ENCODE measurements at places on chromosomes 7 and 10. TPM values are rescaled to one million over a fixed set of nuclear protein-coding genes. Genes with fewer than 3 reads are reported as not detected.

GRCh38 chr10:75136346-75136745 lies 24.9 kb downstream of the SAMD8 start:
- H3K27ac ChIP-seq: no peak overlapping the region
- no peak overlapping the region for H3K4me3 ChIP-seq
- no peaks in the 10 kb centered on the region for H3K27me3 ChIP-seq
- no peak for DNase-seq
- no peaks in the 10 kb centered on the region for H3K36me3 ChIP-seq

- H3K27ac ChIP-seq: no peak overlapping the region
- H3K4me1 ChIP-seq: no peaks in the 10 kb centered on the region
- H3K4me3 ChIP-seq: no peak overlapping the region
- no peaks in the 10 kb centered on the region for H3K36me3 ChIP-seq
- no peaks in the 10 kb centered on the region for H3K27me3 ChIP-seq
Observed at GRCh38 chr10:52540479-52540984, 226.5 kb downstream of the DKK1 start.

GRCh38 chr7:54188843-54189242 lies 353.3 kb upstream of the VSTM2A start:
- no peaks in the 10 kb centered on the region for H3K27me3 ChIP-seq
- H3K27ac ChIP-seq: no peak overlapping the region
- no peaks in the 10 kb centered on the region for H3K36me3 ChIP-seq
- DNase-seq: no peak
- no peaks in the 10 kb centered on the region for H3K4me1 ChIP-seq

- H3K4me1 ChIP-seq: no peaks in the 10 kb centered on the region
- no peak overlapping the region for H3K4me3 ChIP-seq
- DNase-seq: no peak
- no peaks in the 10 kb centered on the region for H3K27me3 ChIP-seq
- H3K27ac ChIP-seq: no peak overlapping the region
- no peaks in the 10 kb centered on the region for H3K36me3 ChIP-seq
Observed at GRCh38 chr10:112732277-112732921, 217.6 kb upstream of the TCF7L2 start.

DNA sequence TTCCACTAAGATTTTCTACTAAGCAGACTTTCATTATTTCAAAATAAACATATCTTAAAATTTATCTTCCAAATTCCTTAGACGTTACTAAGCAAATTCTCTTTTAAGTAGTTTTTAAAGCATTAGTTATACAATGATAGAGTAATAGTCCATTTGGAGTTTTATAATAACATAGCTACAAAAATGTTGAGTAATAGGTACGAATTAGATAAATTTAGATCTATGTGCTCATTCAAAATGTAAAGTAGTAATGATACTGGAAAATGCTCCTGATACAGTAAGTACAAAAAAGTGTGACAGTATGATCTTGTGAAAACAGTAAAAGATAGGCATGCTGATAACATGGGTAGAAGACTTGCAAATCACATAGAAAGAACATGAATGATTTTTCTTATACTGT lies 4.5 kb downstream of the DMTF1 start:
- H3K27me3 ChIP-seq: no peaks in the 10 kb centered on the region
- H3K4me1 ChIP-seq: peaks cover 48% of the 10 kb centered on the region
- H3K36me3 ChIP-seq: no peaks in the 10 kb centered on the region
- H3K27ac ChIP-seq: no peak overlapping the region
- DNase-seq: no peak

DNA sequence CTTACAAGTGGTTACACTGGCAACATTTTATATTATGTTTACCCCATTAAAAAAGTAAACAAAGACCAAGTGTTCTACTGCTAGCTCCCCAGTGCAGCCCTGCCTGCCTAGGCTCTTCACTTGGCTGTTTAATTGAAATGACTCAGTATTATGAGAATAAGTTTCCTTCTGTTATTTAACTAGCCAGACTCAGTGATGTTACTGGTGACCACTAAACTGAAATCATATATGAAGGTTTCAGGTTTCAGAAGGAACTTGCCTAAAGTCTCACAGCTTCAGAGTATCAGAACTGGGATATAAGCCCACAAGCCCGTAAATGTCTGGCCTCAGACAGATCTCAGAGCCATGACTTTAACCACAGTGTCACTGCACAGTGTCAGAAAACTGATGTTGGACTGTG lies 66.8 kb upstream of the EXOC4 start:
- H3K27me3 ChIP-seq: peaks cover 6% of the 10 kb centered on the region
- H3K36me3 ChIP-seq: no peaks in the 10 kb centered on the region
- no peaks in the 10 kb centered on the region for H3K4me1 ChIP-seq
- no peak overlapping the region for H3K27ac ChIP-seq
- no peak overlapping the region for H3K4me3 ChIP-seq
- DNase-seq: no peak

DNA sequence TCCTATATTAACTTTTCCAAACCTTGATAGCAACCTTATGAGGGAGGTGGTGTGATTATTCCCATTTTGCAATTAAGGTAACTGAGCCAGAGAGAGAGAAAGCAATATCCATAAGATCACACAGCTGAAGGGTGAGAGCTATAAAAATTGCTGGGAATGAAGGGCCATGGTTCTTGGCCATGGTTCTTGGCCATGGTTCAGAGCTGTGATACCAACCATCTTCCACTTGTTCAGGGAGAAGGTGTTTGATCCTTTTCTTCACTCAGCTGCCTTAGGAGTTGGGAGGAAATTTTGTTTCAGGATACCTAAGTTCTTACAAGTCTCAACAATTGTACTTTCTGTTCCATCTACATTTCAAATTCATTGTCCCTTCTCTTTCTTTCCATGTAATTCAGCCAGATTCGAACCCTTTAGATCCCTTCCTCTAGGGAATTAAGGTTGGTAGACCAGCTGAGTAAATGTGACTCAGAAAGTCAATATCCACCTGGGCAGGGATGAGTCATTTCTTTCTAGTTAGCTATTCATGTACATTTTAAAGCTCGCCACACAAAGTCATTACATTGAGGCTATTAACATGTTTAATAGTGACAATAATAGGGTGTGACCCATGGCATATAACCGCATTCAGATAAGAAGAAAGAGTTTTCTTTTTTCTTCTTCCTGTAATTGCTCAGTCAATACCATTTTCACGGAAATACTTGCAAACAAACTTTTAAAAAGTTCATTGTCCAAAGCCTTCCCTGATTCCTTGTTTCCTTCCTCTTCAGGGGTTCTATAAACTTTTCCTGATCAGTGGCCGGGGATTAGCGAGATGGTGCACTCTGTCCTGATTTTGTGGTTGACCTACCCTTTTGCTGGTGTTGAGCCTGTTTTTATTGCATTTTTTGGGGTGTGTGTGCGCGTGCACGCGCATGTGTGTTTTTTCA lies 143.4 kb downstream of the TCF7L2 start:
- H3K4me1 ChIP-seq: peaks cover 4% of the 10 kb centered on the region
- no peak overlapping the region for H3K4me3 ChIP-seq
- H3K36me3 ChIP-seq: no peaks in the 10 kb centered on the region
- H3K27ac ChIP-seq: no peak overlapping the region
- no peaks in the 10 kb centered on the region for H3K27me3 ChIP-seq
- no peak for DNase-seq

The IDI2 gene
- not detected for polyA plus RNA-seq

The HK1 gene
- polyA plus RNA-seq: 144 TPM

The LRRC72 gene
- not detected for polyA plus RNA-seq

Measured in CD8-positive, alpha-beta memory T cell (primary cell).